ENCODE measurements at places on chromosomes 1 and 21. TPM values are rescaled to one million over a fixed set of nuclear protein-coding genes. Genes with fewer than 3 reads are reported as not detected.

DNA sequence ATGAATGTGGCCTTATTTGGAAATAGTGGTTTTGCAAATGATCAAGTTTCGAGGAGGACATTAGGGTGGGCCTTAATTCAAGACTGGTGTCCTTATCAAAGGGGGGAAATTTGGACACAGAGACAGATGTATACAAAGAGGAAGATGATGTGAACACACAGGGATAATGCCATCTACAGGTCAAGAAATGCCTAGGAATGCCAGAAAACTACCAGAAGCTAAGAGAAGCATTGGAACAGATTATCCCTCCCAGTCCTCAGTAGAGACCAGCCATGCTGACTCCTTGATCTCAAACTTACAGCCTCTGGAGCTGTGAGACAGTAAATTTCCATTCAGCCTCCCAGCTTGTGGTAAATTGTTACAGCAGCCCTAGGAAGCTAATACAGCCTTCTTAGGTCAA is 151.4 kb downstream of the PTGER3 start:
- DNase-seq = no peak

GRCh38 chr21:46057111-46057709 is 40.7 kb upstream of the COL6A2 start:
- DNase-seq = no peak

DNA sequence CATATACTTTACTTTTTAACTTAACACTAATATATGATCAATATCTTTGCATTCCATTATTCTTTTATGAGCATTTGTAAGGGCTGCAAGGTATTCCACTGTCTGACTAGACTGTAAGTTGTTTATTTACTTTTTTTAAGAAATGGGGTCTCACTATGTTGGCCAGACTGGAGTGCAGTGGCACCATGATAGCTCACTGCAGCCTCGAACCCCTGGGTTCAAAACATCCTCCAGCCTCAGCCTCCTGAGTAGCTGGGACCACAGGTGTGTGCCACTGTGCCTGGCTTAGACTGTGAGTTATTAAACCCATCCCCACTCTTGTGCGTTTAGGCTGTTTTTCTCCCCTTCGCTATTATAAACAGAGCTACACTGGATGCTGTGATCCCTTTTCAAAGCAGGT is 6.7 kb upstream of the KIF26B start:
- DNase-seq = no peak

DNA sequence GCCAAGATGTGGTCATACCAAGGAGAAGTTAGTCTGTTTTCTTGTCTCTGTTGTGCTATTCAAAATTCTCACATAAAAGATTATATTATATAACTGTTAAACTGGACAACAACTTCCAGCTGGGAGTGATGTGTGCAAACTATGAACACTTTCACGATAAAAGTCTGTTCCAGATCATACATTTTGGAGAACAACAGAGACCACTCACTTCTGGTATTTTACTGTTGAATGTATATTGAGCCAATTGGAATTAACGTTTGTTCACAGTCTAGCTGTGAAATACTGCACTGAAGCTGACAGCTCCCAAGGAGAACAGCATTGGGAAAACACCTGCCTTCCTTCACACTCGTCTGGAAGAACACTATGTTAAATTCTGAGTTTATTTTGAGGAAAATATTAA is 860 bp upstream of the SHCBP1L start:
- no peak for DNase-seq

DNA sequence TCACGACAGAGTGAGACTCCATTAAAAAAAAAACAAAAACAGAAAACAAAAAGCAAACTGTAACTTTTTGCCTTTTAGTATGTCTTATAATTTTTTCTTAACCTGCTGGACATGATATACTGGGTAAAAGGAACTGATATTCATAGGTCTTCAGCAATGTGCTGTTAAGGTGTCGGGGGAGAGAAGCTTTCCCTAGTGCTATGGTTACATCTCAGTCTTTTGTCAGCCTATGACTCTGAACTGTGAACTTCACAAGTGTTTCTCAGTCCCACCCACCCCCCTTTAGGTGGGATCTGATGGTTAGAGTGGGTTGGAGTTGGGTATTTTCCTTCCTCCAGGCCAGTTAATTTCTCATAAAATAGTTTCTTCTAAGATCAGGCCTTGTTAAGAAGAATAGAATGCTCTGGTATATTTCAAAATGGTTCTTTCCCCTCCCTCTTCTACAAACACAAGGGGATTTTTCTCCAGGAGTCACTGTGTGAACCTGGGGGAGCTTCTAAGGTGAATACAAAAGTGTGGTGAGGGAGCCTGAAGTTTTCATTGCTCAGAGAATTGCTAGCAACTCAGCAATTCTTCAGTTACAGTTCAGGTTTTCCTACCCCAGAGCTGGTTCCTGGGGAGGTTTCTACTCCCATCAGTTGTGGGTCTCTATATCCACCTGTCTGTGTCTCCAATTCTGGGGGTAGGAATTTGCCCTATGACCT is 16.1 kb upstream of the EDARADD start:
- DNase-seq = no peak

DNA sequence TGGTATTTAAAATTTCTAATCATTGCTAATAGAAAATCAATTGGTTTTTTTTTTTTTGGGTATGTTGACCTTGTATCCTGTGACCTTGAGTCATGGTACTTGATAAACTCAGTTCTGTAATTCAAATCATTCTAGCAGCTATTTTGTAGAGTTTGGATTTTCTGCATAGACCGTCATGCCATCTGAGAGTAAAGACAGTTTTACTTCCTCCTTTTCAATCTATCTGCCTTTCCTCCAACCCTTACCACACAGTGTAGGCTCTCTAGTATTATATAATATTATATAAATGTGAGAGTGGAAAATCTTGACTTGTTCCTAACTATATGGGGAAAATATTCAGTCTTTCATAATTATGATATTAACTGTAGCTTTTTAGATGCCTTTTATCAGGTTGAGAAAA is 7.0 kb downstream of the TDRD5 start:
- DNase-seq = no peak

GRCh38 chr21:17931080-17931479 is 111.9 kb upstream of the C21orf91 start:
- DNase-seq = no peak

- DNase-seq = no peak
These were observed 51.0 kb downstream of the ADARB1 start for GRCh38 chr21:45125357-45125756.

- DNase-seq = no peak
These were observed 20.3 kb upstream of the SLC5A9 start for GRCh38 chr1:48202030-48202752.

- DNase-seq = no peak
These were observed 23.8 kb downstream of the ALPL start for GRCh38 chr1:21532992-21533534.

DNA sequence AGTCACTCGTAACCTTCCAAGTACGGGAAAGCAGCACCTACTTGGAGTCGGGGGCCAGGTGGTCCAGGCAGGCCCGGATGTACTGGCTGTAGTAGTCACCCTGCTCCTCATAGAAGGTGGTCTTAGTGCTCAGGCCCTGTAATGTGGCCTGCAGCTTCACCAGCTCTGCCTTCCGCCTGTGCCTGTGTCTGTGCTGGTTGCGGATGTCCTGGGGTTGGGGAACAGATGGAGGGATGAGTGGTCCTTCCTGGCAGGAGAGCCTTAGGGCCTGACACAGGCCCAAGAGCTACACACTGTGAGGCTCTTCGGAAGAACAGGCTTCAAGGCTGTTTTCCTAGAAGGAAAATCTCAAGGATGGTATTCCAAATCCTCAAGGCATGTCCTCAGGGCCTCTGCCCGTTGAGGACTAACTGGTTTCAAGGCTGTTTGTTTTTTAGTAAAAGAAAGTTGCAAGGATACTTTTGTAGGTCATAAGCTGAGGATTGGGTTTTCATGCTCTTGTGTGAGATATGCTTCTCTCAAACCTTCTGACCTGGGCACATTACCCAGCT is 28.4 kb upstream of the MEF2D start:
- DNase-seq = no peak

IFT25 gene
- total RNA-seq = 13.8 TPM

MCOLN2 gene
- total RNA-seq = 0.18 TPM

OR2M2 gene
- total RNA-seq = not detected

LGR6 gene
- total RNA-seq = not detected

TNFAIP8L2 gene
- total RNA-seq = 0.35 TPM
